ENCODE measurements at places on chromosomes 2 and 18.

GRCh38 chr2:85737961-85738360 lies 15.8 kb upstream of the ATOH8 start:
- DNase-seq = no peak

DNA sequence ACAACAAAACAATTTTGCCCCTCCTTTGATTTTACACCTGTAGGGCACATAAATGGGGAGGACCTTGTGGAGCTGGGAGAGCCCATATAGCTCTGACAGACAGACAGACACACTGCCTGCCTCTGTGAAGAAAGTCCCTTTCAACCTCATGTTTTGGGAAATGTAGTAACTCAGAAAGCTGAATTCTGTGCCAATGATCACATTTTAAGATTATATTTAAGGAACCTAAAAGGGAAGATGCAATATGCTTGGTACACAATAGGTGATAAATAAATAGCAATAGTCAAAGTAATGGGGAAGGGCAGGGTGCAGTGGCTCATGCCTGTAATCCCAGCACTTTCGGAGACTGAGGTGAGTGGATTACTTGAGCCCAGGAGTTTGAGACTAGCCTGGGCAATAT lies 446.4 kb upstream of the ID2 start:
- no peak for DNase-seq

- DNase-seq = no peak
These were observed 96.5 kb downstream of the NDUFA10 start for GRCh38 chr2:239928391-239929350.

DNA sequence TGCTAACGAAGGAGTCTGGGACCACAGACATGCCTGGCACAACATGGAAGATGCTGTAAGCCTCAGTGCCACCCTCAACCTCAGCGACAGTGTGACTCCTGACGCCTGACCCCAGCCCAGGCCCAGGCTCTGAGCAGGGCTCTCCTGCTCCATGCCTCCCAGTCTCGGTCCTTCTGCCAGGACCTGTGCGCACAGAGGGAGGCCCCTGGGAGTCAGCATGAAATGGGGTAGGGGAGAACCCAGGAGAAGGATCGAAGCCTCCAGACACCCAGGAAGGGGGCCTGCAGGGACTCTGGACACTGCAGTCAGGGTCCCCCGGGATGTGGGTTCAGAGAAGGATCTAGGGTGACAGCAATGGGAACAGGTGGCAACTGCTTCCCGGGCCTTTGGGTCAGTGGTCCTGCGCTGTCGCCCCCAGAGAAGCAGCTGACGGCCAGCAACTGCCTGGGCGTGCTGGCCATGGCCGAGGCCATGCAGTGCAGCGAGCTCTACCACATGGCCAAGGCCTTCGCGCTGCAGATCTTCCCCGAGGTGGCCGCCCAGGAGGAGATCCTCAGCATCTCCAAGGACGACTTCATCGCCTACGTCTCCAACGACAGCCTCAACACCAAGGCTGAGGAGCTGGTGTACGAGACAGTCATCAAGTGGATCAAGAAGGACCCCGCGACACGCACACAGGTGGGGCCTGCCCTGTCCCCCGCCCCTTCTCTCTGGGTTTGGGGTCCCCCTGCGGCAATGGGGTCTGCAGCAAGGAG lies 233.9 kb downstream of the ATAD2B start:
- no peak for DNase-seq

DNA sequence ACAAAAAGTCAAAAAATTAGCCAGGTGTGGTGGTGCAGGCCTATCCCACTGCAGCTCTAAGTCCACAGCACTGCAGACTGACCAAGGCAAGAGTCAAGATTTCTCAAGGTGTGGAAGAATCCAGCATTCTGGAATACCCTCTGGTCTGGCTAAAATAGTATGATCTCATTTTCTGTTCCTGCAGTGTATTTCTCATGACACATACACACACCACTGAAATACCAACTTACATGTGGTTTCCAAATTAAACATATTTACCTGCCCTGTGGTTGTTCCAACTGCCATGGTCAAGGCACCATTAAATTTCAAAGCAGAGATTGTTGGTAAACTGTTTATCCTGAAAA lies 30.9 kb downstream of the NOL10 start:
- DNase-seq = no peak

DNA sequence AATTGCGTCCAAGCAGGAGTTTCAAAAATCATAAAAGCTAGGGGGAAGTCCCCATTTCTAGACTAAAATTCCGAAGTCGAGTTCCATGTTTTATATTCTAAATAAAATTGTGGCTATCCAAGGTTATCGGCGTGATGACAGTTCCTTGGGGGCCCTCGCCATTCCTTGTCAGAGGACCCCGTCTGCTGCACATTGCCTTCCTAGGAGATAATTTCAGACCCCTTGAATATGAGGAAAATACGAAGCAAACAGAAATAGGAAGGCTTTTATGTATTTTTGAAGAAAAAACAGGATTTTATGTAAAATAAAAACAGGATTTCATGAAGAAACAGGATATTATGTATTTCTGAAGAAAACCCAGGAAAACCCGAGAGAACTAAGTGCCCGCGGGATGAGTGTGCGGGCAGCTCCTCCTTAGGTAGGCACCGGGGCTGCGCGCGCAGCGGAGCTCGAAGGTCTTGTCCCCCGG lies 465 bp upstream of the PLEKHA3 start:
- DNase-seq = no peak

- peak; percentile 52 for DNase-seq
These were observed at the start of gene SP5 for GRCh38 chr2:170715062-170715931. SP5 (plus strand) TSS chr2:170715337; CDS start chr2:170715513, 176 bp downstream.

GRCh38 chr2:13986119-13986720 lies 646.3 kb upstream of the LRATD1 start:
- DNase-seq = no peak

- no peak for DNase-seq
These were observed 23.1 kb upstream of the KLF7 start for GRCh38 chr2:207188626-207189419.

DNA sequence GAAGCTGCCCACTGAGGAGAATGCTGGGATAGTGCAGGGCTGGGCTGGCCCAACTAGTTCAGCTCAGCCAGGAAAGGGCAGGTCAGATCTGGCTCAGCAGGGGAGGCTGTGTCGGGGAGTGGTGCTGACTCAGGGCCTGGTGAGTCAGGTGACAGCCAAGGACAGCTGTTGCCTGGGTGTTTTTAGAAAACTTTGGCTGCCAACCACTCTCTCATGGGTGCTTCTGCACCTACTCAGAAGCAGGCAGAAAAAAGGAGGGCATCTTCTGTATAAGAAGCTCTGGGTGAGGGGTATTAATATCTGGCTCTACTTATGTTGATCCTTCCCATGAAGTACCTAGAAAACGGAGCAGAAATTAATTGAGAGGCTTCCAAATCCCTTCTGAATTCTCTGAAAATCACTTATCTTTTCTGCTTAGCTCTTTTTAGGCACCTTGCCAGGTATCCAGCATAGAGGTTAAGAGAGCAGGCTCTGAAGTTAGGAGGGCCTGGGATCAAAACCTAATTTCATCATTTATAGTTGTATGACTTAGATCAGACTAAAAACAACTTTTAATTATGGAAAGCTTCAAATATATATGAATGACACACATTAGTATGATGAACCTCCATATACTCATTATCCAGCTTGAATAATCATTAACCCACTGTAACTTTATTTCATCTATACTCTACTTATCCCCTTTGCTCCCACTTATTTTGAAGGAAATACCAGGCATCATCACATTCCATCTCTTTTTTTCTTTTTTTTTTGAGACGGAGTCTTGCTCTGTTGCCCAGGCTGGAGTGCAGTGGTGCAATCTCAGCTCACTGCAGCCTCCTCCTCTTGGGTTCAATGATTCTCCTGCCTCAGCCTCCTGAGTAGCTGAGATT lies 15.5 kb upstream of the RAB10 start:
- no peak for DNase-seq

- DNase-seq = no peak
These were observed 413.6 kb upstream of the ID2 start for GRCh38 chr2:8268172-8268783.

- DNase-seq = no peak
These were observed 354.8 kb downstream of the DCC start for GRCh38 chr18:52694804-52695203.

DNA sequence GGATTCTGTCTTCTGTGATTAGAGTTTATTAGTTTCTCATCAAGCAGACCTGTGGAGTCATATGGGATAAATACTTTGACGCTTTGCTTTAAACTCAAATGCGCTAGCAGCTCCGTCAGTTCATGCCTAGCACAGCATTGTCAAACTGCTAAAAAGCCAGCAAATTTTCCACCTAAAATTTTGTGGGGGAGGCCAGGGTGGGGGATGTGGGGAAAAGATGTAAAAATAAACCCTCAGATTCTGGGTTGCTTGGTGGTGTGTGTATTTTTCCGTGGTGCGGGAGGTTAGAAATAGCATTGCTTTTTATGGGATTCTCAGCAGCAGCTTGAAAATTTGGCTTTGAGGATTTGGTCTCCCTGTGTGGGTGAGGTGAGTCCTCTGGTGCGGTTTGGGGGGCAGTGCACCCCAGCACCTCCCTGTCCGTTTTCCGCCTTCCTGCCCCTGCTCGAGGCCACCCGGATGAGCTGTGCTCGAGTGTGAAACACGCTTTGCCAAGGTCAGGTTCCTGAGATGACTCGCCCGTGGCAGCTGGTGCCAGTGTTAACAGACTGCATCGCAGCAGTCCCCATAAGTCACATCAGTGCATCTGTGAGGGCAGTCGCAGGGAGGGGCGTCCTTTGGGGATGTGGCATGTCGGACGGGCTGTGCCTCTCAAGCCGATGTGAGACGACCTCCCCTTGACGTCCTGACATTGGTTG lies 65.9 kb downstream of the LDLRAD4 start:
- no peak for DNase-seq

All from naive thymus-derived CD8-positive, alpha-beta T cell (primary cell).